ENCODE measurements at places on chromosomes 7 and 10.
A peak's percentile ranks its signal among the peaks of the same experiment; 100 is the strongest.

DNA sequence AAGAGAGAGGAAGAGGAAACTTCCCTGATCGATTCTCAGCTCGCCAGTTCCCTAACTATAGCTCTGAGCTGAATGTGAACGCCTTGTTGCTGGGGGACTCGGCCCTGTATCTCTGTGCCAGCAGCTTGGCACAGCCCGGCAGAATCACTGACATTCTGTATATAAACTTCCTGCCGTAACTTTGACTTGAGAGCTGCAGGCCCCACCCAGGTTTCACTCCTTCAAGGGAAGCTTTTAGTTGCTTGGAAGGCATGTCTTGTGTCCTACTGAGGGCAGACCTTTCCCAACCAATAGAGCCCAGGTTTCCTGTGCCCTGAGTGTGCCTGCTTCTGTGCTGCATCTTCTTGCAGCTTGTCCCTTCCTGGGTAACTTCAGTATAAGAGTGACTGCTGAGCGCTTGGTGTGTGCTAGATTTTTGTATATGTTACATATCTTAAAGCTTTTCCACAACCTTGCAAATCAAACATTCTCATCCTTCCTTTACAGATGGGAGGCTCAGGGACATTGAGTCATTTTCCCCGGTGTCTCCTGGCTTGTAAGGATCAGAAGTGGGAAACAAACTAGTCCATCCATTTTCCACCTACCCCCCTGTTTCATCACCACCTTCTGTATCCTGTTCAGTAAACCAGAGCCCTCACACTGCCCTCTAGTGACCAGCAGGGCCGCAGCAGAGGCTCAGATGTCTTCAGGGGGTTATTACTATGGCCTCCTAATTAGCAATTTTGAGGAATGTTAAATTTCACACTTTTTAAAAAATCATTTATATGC is 225.2 kb upstream of the PRSS58 start:
- no peak for DNase-seq

DNA sequence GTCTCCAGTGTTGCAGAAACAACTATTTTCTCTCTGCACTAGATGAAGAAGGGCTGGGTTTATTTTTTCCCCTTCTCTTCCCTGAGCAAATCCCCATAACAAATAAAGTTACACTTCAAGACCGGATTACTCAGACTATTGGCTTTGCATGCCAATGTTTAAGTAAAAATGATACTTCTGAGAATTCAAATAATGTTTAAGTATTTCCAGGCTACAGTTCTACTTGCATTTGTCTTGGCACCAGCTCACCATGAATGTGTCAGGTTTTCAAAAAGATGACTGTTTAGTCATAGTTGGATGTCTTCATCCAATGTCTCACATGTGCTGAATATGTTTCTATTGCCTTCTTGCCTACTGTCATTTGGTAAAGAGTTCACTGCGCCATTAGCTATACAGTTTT is 912.6 kb downstream of the GATA3 start:
- DNase-seq, result no peak

GRCh38 chr10:109474812-109475211 is 448.5 kb downstream of the XPNPEP1 start:
- no peak for DNase-seq

DNA sequence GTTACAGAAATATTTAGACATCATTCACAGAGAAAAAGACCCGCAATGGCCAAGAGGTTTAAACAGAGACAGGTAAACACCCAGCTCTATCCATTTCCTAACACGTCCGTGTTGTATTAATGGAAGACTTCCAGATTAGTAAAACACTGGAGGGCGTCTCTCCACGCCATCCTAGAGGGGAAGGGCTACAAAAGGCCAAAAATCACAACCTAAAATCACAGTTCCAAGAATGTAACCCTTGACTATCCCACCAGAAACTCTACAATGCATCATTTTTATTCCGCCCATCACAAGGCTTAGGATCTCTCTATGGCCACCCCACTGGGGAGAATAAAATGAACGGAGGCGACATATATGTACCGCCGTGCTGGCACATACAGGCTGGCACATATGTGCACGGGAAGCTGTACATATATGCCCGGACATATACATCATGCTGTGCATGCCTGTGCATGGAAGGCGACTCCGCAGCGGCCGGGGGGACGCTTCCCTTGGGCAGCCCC is 734 bp downstream of the PCLO start:
- DNase-seq, result no peak

DNA sequence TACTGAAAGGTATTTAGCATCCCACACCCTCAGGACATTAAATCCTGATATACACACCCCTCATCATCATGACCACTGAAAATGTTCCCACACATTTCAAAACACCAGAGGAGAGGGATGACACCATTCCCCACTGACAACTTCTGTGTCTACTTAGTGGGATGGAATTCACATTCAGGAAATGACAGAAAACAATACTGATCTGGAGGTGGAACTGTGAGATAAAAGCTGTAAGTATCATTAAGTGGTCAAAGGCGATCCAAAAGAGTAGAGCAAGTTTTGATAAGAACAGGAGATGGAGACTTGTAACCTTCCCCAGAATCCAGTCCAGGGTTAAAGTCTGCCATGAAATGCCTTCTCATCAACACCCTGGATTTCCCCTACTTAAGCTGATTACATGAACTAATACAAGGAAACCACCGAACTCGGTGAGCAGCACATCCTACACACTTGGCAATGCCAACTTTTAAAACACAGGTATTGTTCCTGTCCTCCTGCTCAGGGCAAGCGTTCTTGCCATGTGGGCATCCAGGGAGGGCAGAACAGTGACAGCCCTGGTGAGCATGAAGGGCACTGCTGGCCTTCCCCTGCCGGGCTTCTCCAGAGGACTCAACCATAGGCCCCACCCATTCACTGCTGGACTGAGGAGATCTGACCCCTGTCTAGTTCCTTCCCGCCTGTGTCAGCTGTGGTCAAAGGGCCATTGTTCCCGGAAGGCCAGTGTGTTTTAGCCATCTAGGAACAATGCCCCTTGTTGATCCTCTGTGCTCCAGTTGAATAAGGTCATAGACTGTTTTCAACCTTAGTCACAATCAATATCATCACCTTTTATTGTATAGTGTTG is 85.0 kb downstream of the SGMS1 start:
- DNase-seq, result no peak

- DNase-seq, result no peak
Observed at GRCh38 chr10:69861251-69862240, 59.8 kb downstream of the COL13A1 start.

- DNase-seq, result peak; percentile 24
Observed at GRCh38 chr7:154338701-154339506, 286.7 kb downstream of the DPP6 start.

DNA sequence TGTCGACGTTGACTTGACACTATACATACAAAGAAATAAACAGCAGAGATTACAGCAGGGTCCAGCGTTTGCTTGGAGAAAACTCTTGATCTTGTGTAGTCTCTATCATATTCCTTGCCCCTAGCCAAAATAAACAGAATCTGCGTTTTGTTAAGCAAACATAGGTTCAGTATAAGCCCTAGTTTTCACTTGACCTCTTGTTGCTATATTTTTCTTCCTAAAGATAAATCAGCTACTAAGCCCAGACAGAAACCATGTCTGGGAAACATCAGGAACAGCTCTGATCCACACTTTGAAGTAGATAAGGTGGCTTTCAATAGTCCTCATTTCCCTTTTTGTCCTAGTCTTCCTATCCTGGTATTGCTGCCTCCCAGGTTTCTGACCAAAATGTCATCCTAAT is 328.2 kb upstream of the MAGI2 start:
- DNase-seq, result no peak

DNA sequence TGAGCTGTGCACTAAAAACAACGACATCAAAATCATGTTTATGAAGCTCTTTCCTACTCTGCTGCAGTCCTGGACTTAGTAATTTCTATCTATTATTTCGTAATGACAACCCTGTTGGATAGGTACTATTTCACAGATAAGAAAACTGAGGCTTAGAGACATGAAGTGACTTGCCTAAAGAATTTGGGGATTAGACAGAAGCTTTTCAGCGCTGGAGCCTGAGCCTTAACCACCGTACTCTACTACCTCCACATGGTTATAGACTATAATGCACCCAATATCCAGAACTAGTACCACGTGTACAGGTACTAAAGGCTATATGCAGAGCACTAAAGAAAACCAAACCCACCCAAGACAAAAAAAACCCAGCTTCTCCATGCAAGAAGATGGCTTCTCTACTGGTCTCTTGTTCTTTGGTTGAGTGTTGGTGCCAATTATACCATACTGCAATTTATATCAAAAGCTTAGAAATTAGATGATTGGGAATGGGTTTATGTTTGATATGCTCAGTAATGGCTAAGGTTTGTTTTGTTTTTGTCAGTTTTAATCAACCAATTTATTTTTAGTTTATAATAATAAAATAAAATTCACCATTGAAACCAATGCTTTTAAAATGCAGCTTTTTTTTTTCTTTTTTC is 6.5 kb upstream of the SNX10 start:
- DNase-seq, result no peak

- DNase-seq, result no peak
Observed at GRCh38 chr10:33965795-33966581, 631.5 kb upstream of the NRP1 start.

DNA sequence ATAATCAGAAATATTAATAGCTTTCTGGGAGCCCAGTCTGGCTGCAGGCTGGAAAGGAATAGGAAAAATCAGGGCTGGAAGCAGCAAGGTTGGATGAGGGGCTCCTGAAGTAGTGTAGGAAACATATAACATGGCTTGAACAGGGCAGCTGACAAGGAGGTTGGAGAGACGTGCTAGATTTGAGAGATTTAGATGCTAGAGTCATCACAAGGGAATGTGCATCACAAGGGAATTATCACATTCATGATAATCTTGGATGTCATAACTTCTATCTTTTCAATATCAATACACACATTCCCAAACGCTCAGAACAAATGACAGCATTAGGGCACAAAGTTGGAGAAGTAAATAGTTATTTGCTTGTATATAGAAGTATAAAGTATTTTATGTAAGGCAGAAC is 120.9 kb upstream of the EGFR start:
- no peak for DNase-seq

DNA sequence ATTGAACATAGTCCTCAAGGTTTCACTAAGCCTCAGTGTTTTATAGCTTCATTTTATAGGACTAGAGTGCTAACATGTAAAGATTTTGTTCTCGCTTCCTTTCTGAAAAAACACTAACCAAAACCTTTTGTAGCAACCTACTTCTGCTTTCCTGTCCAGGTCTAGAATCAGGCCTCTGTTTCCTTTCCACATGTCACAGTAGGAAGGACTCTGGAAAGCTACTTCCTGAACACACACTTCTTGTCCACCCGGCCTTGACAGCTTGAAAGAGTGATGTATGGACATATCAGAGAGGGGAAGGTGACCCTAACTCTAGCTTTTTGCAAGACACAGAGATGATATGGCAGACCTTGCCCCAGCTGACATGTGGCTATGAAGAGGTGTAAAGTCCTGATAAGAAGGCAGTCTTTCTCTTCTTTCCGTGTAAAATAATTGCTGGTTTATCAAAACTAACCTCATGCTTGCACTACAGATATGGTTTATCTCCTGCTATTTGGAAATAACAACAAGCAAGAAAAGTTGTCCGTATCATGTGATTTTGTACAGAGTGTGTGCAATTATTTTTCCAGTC is 175.4 kb downstream of the SKAP2 start:
- DNase-seq, result no peak

DNA sequence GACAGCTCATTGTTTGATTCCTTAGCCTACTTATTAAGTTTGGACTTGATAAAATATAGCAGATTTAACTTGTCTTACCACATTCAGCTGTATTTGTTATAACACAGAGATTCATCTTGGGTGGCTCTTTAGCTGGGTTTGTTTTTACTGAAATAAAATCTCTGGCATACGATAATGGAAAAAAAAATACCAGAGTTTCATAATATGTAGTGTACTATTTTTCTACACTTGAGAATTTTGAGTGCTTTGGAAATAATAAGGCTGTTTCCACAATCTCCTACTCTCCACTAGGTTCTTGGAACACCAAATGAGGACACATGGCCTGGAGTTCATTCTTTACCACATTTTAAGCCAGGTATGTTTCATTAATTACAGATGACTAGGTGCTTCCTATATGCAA is 218.6 kb upstream of the FZD1 start:
- DNase-seq, result no peak

- DNase-seq, result no peak
Observed at GRCh38 chr10:71250405-71250804, 38.0 kb downstream of the UNC5B start.

DNA sequence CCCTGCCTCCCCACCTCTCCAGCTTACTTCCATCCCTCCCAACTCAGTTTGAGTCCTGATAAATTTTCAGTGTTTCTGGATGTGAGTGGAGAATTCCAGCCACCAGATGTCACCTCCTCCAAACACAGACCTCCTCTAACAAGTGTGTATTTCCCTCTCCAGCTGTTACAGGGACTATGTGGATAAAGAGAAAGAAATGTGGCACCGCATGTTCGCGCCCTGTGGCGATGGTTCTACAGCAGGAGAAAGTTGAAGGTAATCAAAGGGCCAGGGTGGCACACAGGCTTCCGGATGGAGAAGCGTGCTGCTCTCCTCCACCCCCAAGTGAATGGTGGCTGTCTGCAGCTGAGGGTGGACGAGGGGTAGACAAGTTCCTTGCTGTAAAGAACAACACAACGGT is 14.7 kb downstream of the FKBP6 start:
- peak; percentile 31 for DNase-seq

- DNase-seq, result no peak
Observed at GRCh38 chr7:149367418-149368180, 93.3 kb downstream of the ZNF777 start.

DNA sequence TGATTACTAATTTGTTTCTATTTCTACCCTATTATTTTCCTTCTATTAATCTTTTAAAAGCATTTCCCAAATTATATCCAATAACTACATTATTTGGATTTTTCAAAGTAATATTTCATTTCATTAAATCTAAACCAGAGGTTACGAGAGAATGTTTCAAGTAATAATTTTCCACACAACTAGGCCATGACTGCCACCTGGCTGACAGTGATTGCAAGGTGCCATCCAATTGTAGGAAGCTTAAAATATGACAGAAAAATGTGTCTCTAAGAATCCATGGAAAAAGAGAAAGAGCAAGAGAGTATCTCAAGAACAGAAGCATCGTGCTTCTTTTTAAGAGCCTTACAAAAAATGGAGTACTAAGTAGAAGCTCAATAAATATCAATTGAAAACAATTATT is 48.7 kb downstream of the TPK1 start:
- no peak for DNase-seq

Data from C1 segment of cervical spinal cord (tissue), 14 donors.